Muscle of leg (tissue), 16 donors: ENCODE measurements at places on chromosomes 3 and 15. TPM values are rescaled to one million over a fixed set of nuclear protein-coding genes. Genes with fewer than 3 reads are reported as not detected.
A peak's percentile ranks its signal among the peaks of the same experiment; 100 is the strongest.

Gene C3orf85
- not detected for polyA plus RNA-seq

Gene ZBED2
- polyA plus RNA-seq, result not detected

GRCh38 chr15:91706322-91707032 lies 147.0 kb upstream of the SLCO3A1 start:
- peak; percentile 88 for DNase-seq

DNA sequence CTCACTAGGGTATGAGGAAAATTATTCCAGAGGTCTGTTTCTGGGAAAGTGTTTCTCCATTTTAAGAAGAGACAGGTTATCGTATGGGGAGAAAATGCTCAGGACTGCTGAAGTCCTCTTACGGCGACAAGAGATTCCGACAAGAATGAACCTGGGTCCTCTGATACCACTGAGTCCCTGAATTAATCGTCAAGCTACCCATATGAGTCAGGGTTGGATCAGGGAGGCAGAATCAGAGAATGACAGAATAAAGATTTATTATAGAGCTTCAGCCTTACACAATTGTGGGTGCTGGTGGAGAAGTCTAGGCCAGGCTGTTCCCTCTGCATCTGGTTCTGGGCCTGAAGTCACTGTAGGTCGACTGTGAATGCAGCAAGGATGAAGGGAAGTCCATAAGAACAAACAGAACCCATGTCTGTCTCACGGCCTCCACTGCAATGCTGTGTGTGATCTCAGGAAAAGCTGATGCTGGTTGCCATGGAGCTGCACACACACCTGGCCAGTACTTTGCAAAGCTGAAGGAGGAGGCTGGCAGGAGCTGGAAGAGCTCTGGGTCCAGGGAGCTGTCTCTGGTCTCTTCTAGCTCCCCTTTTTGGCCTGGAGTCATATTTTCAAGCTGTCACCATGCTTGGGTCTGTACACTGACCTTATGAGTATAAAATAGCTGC lies 83.9 kb downstream of the HHLA2 start:
- DNase-seq, result no peak

GRCh38 chr3:9716801-9717555 lies 13.3 kb downstream of the CPNE9 start:
- no peak for DNase-seq
